NCI-H345 (cell line): ENCODE measurements at places on chromosomes 1 and 21.

DNA sequence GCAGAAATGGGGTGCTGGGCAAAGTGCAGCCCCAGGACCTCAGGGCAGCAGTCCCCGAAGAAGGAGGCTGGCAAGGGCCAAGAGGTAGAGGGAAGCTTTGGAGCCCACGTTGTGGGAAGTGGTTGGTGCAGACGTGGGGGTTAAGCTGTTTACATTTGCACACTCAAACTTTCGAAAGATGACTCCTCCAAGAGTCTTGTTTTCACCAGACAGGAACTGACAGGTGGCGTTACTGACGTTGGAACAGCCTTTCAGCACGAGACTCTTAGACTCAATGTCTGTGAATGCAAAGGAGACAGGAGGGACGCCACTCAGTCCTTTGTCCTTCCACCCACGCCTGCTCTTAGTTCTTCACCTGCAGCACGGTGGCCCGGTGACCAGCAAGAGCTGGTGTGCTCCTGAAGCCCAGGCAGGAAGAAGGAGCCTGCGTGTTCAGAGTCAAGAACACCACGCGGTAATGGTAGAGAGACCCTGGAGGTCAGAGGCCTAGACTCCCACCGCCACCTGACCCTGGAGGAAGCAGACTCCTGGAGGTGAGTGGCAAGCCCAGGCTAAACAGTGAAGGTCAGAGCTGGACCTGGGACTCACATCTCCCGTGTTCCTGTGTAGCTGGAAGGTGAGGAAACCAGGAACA is 15.9 kb downstream of the LYPD8 start:
- DNase-seq: no peak

DNA sequence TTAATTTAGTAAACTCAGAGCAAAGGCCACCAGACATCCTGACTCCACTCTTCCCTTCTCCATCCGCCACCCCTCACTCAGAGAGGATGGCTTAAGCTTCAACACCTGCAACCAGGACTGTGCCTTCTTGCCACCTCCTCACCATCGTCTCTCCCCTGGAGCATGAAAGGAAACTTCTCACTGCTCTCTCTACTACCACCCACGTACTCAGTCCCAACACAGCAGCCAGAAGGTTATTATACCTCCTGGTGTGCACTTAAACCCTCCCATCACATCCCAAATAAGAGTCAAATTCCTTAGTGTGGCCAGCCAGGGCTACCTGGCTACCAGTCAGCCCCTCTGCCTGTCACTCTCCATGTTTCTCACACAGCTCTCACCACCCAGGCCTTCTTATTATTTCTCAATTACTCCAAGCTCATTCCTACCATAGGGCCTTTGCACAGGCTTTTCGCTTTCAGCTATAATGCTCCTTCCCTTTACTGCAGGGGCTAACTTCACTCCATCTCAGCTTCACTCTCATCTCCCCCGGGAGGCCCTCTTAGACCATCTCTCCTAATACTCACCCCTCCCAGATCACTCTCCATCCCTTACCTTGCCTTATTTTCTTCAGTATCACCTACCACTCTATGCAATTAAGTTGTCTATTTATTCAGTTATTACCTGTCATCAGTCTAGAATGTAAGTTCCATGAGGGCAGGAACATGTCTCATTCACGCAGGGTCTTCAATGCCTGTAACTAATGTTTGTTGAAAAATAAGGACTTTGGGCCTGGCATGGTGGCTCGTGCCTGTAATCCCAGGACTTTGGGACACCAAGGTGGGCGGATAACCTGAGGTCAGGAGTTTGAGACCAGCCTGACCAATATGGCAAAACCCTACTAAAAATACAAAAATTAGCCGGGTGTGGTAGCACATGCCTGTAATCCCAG is 137.5 kb downstream of the TOMM20 start:
- no peak for DNase-seq

DNA sequence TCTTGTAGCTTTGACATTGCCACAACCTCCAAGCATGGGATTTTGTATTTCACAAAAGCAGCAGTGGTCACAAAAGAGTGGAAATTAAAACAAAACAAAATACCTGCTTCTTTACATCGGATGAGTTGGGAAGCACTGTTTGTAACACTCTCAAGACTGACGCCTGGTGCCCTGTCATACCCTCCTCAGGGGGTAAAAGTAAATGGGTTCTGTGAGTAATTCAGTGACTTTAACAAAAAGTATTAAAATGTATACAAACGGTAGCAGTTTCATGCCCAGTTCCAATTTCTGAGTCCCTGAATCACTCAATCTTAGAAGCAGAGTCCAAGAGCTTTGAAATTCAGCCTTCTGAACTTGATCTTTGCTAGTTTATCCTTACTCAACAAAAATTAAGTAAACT is 152.5 kb downstream of the TIAM1 start:
- no peak for DNase-seq

DNA sequence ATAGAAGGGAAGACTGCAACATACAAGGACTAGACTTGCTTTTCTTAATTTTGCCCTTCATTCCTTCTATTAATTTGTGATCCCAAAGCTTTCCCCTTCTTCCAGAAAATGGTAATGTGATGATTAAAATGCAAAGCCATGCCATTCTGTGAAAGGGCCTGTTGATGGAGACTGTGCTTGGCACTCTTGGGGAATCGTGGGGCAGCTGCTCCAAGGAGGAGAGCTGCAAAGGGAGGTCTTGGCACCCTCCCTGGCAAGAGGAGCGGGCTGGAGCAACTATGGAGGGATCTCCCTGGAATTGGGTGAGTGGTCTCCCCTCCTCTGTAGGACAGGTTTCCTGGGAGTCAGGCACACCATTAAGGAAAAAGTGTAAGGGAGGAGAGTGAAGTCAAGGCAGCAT is 16.6 kb downstream of the CACNA1S start:
- no peak for DNase-seq
